Kidney (tissue), 22 donors: ENCODE measurements at places on chromosomes 3 and 15. TPM values are rescaled to one million over a fixed set of nuclear protein-coding genes. Genes with fewer than 3 reads are reported as not detected.
A peak's percentile ranks its signal among the peaks of the same experiment; 100 is the strongest.

DNA sequence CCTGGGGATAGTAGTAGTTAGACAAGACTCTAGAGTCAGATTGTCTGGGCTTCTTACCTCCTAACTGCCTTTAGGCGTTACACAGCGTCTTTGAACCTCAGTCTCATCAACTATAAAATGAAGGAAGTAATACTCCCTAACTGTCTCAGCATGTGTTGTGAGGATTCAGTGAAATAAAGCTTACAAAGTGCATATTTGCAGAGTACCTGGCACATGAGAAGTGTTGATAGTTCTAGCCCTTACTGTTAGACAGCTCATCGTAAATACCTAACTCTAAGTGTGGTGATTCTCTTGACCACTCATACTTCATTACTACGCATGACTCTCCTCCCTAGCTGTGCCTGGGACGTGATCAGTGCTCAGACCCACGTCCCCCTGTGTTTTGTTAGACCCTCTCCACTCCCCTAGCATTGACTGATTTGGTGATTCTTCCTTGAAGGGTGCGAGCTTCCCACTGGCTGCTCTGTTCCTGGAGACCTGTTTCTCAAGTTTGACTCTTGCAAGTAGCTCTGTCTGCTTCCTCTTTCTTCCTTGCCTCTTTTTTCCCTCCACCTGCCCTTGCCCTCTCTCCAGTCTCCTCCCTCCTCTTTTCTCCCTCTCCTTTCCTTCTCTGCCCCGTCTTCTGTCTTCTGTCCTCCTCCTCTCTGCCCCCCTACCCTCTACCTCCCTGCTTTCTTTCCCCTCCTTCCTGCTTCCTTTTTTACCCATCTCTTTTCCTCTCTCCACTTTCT, 124.2 kb downstream of the SLC25A26 start:
- H3K27me3 ChIP-seq = no peaks in the 10 kb centered on the region
- no peaks in the 10 kb centered on the region for H3K4me1 ChIP-seq
- H3K36me3 ChIP-seq = no peaks in the 10 kb centered on the region
- H3K4me3 ChIP-seq = no peak overlapping the region
- no peak overlapping the region for H3K27ac ChIP-seq
- no peak for DNase-seq

Gene GOLGA6L7
- not detected for total RNA-seq

GRCh38 chr3:54240-54639, 142.3 kb upstream of the CHL1 start:
- no peak overlapping the region for H3K4me3 ChIP-seq
- H3K4me1 ChIP-seq = no peaks in the 10 kb centered on the region
- no peak for DNase-seq
- H3K27me3 ChIP-seq = no peaks in the 10 kb centered on the region
- H3K27ac ChIP-seq = no peak overlapping the region

DNA sequence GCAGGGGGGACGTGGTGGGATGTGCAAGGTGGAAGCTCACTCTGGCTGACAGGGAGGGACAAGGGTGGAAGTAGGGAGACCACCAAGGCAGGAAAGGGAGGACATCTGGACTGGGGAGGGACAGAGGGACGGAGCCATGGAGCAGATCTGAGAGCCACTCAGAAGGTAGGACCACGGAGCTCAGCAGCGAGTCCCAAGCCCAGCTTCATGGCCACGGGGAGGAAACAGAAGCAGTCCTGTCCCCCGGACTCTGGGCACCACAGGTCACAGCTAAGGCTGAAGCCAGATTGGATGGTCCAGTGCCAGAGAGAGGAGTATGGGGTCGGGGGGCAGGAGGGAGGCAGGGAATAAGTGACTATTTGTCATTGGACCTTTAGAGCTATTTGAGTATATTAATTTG, 220.1 kb downstream of the TBC1D2B start:
- H3K36me3 ChIP-seq = no peaks in the 10 kb centered on the region
- H3K27ac ChIP-seq = no peak overlapping the region
- H3K4me3 ChIP-seq = no peak overlapping the region

DNA sequence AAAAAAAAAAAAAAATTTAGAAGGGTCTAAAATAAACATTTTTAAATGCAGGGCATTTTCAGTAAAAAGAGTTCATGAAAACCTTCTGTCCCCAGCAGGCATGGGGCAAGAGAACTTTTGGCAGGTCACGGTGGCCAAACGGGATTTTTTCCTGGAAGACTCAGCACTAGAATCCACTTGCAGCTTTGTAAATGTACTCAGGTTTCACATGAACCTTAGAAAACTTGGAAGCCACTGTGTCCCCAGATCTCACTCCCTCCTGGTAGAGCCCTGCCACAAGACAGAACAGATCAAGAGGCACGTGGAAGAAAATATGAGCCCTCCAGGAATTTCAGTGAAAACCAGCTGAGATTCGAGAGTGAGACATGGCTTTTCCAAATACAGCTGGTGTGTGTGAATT, 2.1 kb upstream of the GNB5 start:
- no peak overlapping the region for H3K4me3 ChIP-seq
- H3K27ac ChIP-seq = no peak overlapping the region
- H3K36me3 ChIP-seq = peaks cover 3% of the 10 kb centered on the region
- H3K27me3 ChIP-seq = no peaks in the 10 kb centered on the region
- H3K4me1 ChIP-seq = no peaks in the 10 kb centered on the region

GRCh38 chr3:39104961-39105686, 2.3 kb downstream of the GORASP1 start:
- H3K36me3 ChIP-seq = no peaks in the 10 kb centered on the region
- H3K27ac ChIP-seq = no peak overlapping the region
- H3K4me3 ChIP-seq = peak overlapping the region; percentile 96

DNA sequence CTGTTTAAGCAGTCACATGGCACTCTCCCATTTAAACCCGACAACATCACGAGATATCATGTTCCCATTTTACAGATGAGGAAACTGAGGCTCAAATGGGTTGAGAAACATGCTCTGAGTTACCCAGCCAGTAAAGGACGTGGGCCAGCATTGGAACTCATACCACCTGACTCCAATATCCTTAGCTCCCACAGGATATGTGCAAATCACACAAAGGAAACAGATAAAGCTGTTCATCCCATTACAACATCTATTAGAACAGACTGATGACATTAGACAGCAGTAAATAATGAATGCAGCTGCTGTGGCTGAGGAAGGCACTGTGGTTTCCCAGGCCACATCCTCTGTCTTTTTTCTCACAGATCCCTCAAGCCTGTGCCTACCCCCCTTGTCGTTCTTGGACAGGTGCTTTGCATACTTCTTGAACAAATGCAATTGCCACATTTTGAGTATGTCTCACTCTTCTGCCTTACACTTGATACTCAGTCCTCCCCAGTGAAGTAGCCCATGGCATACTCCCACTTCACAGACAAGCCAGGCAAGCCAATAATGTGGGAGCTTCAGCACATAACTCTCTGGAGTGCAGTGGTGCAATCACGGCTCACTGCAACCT, 17.7 kb downstream of the FRMD4B start:
- no peak overlapping the region for H3K4me3 ChIP-seq
- no peak for DNase-seq
- H3K4me1 ChIP-seq = no peaks in the 10 kb centered on the region
- no peak overlapping the region for H3K27ac ChIP-seq

Gene GHSR
- total RNA-seq = not detected
